ENCODE measurements at places on chromosomes 7 and 10.

DNA sequence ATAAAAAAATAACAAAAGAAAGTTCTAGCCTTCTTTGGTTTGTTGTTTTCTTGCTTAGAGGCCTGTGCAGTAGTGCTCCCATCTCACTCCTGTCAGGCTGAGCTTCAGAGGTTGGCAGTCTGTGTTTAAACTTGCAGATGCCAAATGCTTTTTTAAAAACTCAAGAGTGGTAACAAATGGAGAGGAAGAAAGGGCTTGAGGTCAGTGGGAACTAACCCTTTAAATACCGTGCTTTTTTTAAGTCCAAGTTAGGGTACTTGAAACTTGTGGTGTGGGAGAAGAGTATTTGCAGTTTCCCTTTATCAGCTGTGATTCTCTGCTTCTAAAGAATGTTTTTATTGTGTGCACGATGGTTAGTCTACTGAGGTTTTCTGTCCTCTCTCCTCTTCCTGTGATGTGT is 29.4 kb downstream of the ZRANB1 start:
- no peak for DNase-seq

DNA sequence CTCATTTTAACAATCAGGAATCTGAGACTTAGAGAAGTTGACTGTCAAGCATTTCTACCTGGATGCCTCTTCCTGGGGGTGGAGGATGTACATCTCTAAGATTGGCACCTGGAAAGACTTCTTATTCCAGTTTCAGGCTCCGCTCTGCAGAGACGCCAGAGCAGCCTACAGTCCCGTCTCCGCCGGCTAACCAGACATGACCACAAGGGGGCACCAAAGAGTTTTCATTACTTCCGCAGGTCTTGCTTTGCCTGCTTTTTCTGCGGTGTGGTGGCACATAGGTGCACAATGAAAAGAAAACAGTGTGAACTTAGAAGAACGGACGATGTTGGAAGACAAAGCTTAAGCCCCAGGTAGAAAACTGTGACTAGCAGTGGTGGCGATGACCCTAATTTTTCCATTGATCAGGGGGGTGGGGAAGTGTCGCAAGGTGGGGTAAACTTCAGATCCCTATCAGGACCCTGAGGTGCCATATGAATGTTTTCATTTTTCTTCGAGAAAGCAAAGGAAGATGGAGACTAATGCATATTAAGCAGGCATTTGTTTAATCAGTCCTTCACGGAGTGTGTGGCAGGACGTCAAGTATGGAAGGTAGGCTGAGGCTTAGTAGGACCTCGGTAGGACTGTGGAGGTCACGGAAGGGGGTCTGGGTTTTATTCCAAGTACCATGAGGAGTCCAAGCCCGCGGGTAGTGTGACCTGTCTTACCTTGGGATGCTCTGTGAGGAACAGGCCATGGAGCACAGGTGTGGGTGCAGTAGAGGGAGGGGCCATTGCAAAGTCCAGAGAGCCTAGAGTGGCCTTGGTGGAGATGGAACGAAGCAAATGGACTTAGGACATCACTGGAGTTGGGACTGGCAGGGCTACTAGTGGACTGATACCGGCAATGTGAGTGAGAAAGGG is 60.1 kb upstream of the SORCS3 start:
- DNase-seq, result peak; percentile 57

- DNase-seq, result no peak
Observed at GRCh38 chr7:43302773-43303460, 190.5 kb downstream of the HECW1 start.

GRCh38 chr7:92303761-92304160 is 58.0 kb downstream of the ANKIB1 start:
- no peak for DNase-seq

DNA sequence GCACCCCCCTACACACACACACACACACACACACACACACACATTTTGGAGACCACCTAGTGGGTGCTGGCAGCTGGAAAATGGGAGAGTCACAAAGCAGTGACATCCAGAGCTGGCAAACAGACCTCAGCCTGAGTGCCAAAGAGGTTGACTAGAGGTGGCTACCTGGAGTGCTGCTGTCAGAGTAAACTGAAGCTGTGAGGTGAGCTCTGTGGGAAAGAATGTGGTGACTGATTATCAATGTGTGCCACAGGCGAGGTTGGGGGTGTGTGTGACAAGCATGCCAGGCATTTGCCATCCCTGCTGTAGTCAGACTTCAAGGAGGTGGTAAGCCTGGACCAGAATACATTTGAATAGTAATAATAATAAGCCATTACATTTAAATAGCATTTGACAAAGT is 120.6 kb downstream of the SLIT1 start:
- no peak for DNase-seq

DNA sequence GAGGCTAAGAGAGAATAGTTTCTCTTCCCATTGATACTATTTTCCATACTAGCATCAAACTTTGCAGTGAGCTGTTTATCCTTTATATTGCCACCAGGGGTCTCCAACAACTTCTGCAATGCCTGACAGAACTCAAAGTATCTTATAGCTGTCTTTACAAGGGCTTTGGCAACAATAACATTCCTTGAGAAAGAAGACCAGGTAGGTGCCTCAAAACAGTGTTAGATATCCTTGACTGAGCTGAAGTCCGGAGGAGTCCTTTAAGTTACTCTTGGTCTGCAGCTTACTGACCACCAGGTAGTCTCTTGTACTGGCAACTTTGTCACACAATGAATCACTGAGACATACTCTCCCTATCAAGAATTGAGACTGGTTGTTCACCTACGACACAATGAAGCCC is 30.0 kb upstream of the TES start:
- DNase-seq, result peak; percentile 70

DNA sequence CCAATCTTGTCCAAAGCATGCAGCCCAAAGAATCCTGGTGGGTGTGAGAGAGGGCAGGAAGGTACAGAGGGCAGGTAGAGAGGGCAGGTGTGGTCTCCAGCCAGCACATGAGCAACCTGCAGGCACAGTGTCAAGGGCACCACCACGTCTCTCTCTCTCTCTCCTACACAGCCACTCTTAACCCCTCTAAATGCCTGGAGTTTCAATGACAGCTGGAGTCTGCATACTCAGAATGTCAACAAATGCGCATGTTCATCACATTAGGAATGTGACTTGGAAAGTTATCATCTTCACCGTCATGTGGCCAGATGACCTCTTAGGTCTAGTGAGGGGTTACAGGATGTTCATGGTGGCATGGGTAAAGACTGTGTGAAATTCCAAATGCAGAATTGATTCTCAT is 456.8 kb downstream of the SORCS1 start:
- DNase-seq, result no peak

- no peak for DNase-seq
Observed at GRCh38 chr7:140222814-140223213, 46.0 kb upstream of the KDM7A start.

GRCh38 chr10:97635577-97635976 is 2.3 kb upstream of the MORN4 start:
- DNase-seq, result no peak

DNA sequence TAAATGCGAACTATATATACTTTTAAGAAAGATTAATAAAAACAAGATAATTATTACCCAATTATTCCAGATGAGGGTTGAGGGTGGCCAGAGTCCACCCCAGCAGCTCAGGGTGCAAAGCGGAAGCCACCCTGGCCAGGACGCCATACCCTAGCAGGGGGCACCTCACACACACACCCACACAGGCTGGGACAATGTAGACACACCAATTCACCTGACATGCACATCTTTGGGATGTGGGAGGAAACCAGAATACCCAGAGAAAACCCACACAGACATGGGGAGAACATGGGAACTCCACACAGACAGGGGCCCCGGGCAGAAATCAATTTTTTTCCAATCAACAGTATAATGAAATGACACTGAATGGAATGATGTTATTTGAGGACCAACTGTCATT is 86.0 kb downstream of the RTKN2 start:
- no peak for DNase-seq
